ENCODE measurements at places on chromosomes 4 and X.
A peak's percentile ranks its signal among the peaks of the same experiment; 100 is the strongest.

DNA sequence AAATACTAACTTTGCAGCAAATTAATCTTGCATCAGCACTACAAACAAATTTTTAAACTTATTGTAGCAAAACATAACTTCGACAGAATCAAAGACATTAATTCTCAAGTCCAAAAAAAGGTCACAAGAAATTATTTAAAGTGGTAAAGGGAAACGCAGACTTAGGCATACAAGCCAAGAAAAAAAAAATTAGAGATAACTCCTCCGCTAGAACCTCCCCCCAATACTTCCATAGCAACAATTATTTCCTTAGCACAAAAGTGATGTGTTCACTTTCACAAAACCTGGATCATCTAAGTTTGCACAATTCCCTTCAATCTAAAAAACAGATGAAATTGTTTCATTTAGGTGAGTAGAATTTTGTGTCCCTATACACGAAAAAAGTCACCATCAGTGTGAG, 1.1 kb downstream of the LRBA start:
- no peak for DNase-seq

- no peak for DNase-seq
Observed at GRCh38 chrX:42536286-42536685, 241.7 kb downstream of the PPP1R2C start.

DNA sequence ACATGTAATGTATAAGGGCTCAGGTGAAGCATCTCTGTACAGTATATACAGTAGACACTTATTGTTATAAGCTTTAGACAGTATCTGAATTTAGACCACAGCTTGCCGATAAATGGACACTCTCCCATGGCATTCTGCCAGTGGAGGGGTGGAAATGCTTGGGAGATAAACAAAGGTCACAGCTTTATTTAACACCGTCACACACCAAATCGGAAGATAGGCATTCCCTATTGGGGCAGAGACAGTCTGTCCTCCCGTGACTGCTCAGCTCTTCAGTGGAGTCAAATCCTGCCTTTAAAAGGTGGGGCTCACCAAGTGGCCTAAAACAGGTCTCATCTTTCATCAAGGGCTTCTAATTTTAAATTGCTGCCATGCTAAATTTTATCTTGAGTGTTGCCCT, 178.8 kb downstream of the CAMK2D start:
- DNase-seq: no peak

DNA sequence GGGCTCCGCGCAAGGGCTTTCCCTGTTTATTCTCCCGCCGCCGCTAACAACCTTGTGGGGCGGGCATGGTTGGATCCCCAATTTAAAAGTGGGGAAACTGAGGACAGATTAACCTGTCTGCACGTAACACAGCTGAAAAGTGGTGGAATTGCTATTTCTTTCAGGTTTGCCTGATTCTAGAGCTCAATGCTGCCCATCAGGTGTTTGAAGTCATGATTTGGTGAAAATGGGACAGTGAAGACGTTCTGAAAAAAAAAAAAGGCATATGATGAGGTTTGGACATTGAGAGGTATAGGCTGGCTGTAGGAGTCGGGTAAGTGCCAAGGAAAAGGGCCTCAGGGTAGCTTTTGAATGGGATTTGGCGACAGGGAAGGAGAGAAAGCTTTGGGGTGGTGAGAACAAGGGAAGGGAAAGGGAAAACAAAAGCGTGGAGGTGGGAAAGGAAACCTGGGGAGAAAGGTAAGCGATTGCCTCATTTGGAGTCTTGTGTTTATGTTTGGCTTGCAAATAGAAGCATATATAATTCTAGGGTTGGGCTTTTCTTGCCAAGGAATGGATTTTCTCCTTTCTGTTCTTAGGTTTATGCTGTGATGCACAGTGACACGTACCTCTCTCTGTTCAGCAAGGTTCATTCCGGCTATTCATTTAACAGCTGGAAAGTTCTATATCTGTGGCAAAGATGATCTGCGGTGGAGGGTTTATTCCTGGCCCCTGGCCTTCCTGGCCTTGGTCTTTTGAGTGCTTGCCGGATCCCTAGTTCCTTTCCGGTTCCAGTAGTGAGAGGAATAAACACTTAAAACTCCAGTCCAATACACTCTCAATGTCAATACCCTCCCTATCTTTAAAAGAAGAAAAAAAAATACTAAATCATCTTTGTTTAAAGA, 2.4 kb upstream of the STIM2 start:
- DNase-seq: no peak

DNA sequence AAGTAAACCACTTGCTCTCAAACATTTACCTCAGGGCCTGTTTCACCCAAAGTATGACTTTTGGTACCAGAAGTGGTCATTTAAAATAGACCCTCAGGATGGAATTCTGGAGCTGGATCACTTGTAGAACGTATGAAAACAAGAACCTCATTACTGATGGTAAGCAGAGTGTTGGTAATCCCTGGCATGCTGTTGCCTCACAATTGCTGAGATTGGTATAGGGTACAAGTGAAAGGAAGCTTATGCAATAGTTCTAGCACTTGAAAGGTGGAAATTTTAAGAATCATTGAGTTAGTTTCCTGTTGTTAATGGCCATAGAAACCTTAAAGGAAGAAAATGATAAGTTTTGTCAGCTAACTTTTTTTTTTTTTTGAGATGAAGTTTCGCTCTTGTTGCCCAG, 22.3 kb upstream of the THOC2 start:
- no peak for DNase-seq

DNA sequence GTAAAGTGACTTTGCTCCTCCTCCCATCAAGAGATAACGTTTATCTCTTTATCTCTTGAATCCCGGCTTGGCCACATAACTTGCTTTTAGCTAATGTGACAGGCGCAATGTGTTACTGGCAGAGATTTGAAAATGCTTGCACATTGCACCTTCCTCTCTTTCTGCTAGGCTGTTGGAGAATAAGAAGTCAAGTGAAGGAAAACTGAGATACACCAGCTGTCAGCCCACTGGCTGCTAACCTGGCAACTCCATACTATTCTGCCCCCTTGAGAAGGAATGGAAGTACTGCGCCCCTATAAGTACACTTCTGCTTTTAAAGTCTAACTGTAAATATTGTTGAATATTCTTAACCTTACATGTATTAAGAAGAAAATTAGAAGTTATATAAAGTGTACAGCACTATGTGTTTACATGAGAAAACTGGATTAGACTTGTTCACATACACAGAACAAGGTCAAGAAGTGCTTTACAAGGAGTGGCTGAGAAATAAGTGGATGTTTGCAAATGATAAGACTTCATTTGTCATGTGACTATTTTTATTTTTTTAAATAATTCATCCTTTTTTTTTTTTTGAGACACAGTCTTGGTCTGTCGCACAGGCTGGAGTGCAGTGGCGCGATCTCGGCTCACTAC, 424.5 kb upstream of the CTSO start:
- DNase-seq: no peak

GRCh38 chr4:155590796-155591585, 75.7 kb upstream of the GUCY1A1 start:
- DNase-seq: no peak

- DNase-seq: no peak
Observed at GRCh38 chr4:163085085-163085484, 81.6 kb downstream of the NAF1 start.

DNA sequence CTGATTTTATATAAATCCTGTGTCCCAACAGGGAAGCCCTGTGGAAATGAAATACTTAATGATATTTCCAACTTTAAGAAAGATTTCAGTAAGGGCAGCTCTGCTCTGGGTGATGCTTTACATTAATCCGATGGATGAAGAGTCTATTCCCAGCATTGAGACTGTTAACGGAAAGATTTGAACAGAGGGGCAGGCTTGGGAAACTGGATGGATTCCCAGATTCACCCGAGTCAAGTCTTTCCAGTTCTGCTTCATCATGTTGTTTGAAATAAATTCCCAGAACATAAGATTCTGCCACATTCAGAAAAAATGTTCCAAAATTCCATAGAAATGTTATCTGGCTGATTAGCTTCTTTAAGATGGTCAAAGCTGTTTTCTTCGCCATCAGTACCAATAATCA, 246.0 kb downstream of the FBXW7 start:
- DNase-seq: no peak

DNA sequence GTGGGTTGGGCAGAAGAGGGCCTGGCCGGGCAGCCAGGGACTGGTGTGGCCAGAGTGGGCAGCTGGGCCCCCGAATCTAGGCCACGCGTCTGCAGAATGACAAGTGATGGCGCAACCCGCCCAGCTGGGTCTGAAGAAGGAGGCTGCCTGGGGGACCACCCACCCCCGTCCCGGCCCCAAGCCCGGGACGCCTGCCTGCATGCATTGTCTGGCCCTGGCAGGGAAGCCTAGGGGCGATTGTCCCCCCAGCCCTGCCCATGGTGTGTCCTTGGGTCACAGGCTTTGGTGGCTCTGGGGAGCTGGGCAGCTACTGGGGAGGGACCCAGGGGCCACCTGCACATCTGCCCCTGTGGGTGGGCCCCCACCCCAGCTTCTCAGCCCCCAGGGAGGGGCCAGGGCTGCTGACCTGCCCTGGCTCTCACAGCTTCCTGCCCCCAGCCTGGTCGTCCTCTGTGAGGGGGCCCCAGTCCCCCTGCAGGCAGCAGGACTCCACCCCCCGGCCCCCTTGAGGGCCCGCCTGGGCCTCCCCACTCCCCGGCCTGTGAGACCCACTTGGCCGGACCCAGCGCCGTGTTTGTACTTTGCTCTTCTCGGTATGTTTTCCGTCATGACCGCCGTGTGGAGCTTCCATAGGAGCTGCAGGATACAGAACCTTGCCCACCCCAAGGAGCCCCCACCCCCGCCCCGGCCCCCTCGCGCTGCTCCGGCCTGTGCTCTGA, 4.9 kb downstream of the FGFR3 start:
- DNase-seq: no peak

DNA sequence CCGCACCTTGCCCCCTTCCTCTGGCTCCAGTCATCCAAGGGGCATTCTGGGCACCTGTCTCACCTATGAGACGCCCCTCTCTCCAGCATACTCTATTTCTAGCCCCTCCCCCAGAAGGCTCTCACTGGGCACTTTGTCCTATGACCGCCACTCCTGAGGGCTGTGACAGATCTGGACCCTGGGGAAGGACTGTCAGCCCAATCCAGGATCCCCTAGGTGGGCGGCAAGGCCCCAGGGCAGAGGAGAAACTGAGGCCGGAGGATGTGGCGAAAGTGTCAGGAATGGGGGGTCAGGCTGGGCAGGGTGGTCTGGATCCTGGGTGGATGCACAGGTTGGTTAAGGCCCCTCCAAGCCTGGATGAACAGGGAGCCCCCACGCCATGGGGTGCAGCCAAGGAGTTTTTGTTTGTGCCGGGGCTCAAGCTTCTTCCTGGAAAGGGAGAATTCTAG, 16.2 kb upstream of the NAT8L start:
- no peak for DNase-seq

- no peak for DNase-seq
Observed at GRCh38 chrX:139826065-139827044, 106.5 kb downstream of the ATP11C start.

- DNase-seq: peak; percentile 23
Observed at GRCh38 chrX:77003956-77004355, 443.2 kb upstream of the FGF16 start.

GRCh38 chr4:41882625-41883347, 52.4 kb upstream of the TMEM33 start:
- DNase-seq: peak; percentile 60

- peak; percentile 39 for DNase-seq
Observed at GRCh38 chr4:102868153-102868780, 525 bp upstream of the CISD2 start.

DNA sequence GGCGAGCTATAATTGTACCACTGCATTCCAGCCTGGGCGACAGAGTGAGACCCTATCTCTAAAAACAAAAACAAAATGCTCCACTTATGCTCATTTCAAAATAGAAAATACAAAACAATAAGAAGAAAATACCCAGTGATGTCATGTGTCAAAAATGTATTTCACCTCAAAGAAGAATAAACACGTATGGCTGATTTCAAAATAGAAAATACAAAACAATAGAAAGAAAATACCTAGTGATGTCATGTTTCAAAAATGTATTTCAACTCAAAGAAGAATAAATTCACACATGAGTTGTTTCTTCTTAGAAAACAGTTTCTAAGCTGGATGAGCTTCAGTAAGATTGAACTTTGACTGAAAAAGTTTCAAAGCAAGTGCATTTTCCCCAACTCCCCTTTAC, 20.3 kb upstream of the PDCL2 start:
- DNase-seq: no peak

DNA sequence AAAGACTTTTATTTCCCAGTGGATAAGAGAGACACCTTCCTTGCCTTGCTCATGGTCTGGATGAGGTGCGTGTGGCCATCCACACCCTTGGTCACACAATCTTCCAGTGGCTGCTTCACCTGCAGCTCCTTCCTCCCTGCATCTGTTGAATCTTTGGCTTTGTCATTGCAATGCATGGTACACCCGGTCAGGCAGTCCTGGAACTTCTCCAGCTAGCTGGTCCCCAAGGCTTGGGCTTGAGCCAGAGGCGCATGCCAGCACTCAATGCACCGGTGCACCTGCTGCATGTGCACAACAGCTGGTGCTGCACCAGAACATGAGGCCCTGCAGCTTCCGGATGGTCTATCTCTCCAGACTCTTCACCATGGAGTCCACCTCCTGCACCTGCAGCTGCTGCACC, 31.7 kb downstream of the SCML1 start:
- DNase-seq: no peak

- no peak for DNase-seq
Observed at GRCh38 chr4:160213366-160213765, 1110.5 kb downstream of the RAPGEF2 start.

DNA sequence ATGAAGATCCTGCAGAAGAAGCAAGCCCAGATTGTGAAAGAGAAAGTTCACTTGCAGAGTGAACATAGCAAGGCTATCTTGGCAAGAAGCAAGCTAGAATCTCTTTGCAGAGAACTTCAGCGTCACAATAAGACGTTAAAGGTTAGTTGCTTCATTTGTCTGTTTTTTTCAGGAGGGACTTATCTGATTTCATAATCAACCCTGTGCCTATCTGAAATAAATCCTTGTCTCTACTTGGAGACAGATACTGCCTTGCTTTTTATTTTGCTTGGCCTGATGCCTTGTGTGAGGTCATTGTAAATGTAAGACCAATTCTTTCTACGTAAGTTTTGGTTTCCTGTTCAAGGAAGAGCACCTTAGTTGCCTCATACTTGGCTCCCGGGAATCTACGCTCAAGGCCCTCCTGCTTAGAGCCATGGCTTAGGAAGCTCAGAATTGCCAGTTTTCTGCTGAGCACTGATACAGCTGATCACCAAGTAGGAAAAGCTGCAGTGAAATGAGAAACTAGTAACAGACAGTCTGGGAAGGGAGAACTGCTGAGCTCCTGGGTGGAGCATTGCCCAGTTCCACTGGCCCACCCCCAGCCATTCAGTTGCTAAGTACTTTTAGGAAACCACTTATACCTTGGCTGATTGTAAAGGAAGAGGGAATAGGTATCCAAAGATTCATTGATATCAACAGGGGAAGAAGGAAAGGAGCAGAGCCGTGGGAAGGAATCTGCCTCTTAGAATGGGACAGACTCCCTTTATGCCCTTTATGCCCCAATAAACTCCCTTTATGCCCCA, 41.8 kb downstream of the RBBP7 start:
- DNase-seq: no peak
